Common myeloid progenitor, CD34-positive (primary cell): ENCODE measurements at places on chromosomes 5 and 9.
A peak's percentile ranks its signal among the peaks of the same experiment; 100 is the strongest.

GRCh38 chr9:100426530-100427365 is at the start of gene MSANTD3:
MSANTD3 (plus strand) TSS chr9:100427143; CDS start chr9:100441939, 14,796 bp downstream.
- peak within 1 kb of the TSS; percentile 86 for H3K27ac ChIP-seq
- peak; percentile 86 for DNase-seq
- H3K4me1 ChIP-seq: peaks cover 27% of the 10 kb centered on the region

DNA sequence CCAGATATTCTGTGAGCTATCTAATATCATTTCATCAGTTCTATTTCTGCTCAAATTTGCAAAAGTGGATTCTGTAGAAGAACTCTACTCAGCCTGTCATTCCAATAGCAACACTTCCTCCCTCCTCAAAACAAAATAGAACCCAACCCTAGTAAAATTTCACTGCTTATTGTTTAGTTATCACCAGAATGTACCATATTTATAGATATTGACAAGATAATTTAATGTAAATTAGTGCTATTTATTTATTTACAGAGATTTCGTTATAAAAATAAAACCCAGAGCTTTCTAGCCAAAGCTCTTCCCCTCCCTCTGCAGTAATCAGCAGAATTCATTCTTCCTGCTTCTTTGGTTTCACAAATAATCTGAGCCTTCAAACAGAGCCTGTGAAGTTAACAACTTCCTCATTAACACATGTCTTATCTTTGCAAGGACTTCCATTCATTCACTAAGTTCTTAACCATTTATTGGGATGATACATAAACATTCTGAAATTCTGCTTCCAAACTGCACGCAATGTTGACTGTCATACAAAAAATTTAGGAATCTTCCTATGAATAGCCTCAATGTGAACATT is 73.7 kb upstream of the PJA2 start:
- no peak overlapping the region for H3K27ac ChIP-seq
- H3K36me3 ChIP-seq: no peaks in the 10 kb centered on the region
- peak; percentile 67 for DNase-seq
- no peaks in the 10 kb centered on the region for H3K27me3 ChIP-seq

DNA sequence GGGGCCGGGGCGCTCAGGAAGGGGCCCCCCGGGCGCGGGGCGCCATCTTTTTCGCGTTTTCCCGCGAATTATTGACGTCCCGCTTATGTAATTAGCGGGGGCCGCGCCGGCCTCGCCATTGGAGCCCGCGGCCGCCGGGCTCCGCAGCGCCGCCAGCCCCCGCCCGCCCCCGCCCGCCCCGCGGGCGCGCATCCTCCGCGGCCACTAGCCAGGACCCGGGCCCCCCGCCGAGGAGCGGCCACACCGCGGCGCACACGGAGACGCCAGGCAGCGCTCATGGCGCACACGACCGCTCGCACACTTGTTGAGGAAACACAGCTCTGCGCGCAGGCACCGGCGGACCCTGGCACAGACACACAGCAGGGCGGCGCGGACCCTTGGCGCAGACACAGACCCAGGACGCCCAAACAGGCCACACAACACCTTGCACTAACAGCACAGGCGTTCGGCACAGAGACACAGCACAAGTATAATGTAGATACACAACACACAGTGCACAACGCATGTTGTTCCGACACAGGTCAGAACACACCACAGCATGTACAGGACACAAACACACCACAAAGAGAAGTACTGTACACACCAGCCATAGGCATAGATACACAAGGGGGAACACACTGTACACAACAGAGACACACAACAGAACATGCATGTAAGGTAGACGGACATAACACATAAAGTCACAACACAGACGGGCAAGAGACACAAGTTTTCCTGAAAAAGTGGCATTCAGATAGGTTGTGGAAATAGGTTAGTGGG is 467 bp upstream of the PHF19 start:
- no peaks in the 10 kb centered on the region for H3K27me3 ChIP-seq
- H3K4me3 ChIP-seq: peak overlapping the region; percentile 74
- peaks cover 41% of the 10 kb centered on the region for H3K4me1 ChIP-seq

DNA sequence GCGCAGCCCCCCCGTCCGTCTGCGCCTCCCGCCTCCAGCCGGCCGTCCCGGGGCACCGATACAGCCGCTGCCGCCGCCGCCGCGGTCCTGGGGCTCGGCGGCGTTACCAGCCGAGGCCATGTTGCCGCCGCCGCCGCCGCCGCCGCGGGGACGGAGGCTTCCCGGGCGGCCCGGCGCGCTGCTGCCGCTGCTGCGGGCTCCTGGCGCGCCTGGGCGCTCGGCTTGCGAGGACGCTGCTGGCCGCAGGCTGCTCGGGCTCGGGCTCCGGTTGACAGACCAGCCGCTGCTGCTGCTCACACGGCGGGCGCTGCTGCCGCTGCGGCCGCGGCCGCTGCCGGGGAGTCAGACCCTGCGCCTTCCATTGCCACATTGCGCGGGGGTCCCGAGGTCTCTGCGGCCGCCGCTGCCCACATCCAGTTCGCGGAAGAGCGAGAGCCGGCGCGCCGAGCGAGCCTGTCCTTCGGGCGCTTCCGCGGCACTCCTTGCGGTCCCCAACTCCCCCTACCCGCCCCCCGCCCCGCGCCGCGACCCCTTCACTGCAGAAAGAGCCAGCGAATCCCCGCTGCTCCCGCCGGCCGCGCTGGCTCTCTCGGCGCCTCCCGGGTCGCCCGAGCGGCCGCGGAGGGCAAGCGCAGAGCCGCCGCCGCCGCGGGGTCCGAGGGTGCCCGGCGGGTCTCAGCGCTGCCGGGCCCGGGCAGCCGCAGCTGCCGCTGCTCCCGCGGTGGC is 8.4 kb downstream of the PTCH1 start:
- no peak overlapping the region for H3K27ac ChIP-seq
- no peaks in the 10 kb centered on the region for H3K36me3 ChIP-seq
- H3K4me1 ChIP-seq: peaks cover 59% of the 10 kb centered on the region
- no peak for DNase-seq
- H3K4me3 ChIP-seq: peak overlapping the region; percentile 53

DNA sequence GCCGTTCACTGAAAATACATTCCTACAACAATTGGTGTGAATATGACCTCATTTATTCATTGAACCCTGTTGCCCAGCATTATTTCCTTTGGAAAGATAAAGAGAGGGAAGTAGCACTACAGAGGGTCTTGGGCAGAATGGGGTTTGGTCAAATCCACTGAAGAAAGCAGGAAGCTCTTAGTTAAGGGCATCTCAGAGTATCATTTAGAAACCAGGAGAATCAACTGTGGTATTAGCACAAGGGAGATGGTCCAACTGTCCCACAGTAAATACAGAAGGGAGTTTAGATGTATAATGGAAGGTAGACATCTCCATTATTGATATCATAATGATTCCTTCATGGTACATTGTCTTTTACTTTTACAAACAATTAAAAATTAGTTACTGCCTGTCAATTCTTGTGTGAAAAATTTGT is 47.1 kb downstream of the LIX1 start:
- H3K4me3 ChIP-seq: no peak overlapping the region
- no peak for DNase-seq
- H3K27me3 ChIP-seq: no peaks in the 10 kb centered on the region
- peaks cover 7% of the 10 kb centered on the region for H3K4me1 ChIP-seq
- no peaks in the 10 kb centered on the region for H3K36me3 ChIP-seq

- H3K27ac ChIP-seq: no peak overlapping the region
- H3K36me3 ChIP-seq: no peaks in the 10 kb centered on the region
- no peaks in the 10 kb centered on the region for H3K27me3 ChIP-seq
- H3K4me3 ChIP-seq: peak overlapping the region; percentile 70
Measured at GRCh38 chr9:110048976-110049698, 158.8 kb downstream of the C9orf152 start.

DNA sequence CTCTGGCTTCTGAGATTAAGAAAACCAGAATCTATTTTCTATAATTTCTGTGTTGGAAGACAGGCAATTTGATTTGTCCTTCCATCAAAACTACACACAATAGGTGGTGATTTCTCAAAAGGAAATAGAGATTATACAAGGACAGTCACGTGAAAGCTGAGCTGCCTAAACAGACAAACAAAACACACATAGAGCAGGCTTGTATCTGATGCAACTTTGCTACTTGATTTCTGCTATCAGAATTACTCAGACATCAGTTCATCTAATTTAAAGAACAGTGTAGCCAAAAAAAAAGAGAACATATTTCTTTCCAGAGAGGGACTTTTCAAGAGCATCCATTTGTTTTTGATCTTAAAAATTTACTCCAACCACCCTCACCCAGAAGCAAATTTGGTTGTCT is 2128.3 kb upstream of the C9orf72 start:
- no peak overlapping the region for H3K4me3 ChIP-seq
- no peak overlapping the region for H3K27ac ChIP-seq
- no peak for DNase-seq

DNA sequence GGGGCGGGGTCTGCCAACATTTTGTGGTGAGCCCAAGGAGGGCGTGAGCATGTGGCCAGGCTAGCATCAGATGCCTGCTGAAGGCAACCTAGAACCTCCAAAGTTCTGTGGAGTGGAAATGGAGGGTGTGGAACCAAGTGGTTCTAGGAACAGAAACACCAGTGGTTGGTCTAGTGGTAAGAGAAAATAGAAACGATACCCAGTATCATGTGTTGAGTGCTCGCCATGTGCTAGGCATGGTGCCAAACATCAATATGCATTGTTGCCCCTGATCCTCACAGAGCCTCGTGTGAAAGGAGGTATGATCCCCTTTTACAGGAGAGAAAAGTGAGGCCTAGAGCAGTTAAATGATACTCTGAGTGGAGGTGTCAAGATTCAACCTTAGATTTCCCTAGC is 31.5 kb upstream of the MVB12B start:
- no peak overlapping the region for H3K4me3 ChIP-seq
- H3K4me1 ChIP-seq: no peaks in the 10 kb centered on the region
- H3K27ac ChIP-seq: no peak overlapping the region
- no peaks in the 10 kb centered on the region for H3K36me3 ChIP-seq
- DNase-seq: no peak

DNA sequence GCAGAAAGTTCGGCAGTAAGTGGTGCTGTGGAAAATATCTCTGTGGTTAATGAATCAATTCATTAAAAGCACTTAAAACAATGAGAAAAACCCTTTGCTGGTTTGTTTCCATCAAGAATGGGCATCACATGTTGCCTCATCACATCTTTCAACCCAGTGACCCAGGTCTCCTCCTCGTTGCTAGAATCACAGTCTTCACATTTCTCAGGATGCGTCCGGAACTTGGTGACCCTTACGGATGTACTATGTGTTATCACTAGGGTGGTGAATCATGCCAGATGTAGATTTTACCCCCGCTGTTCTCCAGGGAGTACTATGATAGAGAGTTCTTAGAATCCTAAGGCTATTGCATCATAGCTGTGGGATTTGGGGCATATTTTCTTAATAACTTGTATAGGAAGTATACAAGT is 217.9 kb upstream of the KLF4 start:
- H3K4me1 ChIP-seq: peaks cover 5% of the 10 kb centered on the region
- no peaks in the 10 kb centered on the region for H3K27me3 ChIP-seq
- H3K4me3 ChIP-seq: no peak overlapping the region

GRCh38 chr9:2086971-2087370 is 71.8 kb downstream of the SMARCA2 start:
- H3K27ac ChIP-seq: no peak overlapping the region
- H3K36me3 ChIP-seq: peaks cover 39% of the 10 kb centered on the region
- no peaks in the 10 kb centered on the region for H3K27me3 ChIP-seq
- H3K4me1 ChIP-seq: no peaks in the 10 kb centered on the region
- DNase-seq: no peak
